Suppressor macrophage treated with lipopolysaccharide for 4 hours (primary cell): ENCODE measurements at places on chromosomes 4 and X.

DNA sequence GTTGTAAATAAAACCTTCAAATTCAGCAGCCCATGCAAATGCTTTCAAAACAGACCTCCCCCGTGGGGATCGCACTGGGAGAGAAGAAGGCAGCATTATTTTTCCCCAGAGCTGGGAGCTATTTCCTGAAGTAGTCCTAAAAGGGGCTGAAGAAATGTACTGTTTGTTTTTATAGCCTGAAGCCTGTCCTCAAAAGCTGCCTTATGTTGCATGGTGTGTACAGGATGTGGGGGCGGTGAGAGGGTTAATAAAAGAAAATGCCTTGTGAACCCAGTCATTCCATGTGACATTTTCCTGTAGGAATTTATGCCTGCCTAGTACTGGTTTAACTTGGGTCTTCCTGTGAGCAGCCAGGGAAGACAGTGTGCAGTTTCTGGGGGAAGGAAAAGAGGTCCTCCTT is 144.1 kb downstream of the SOWAHB start:
- no peak for DNase-seq

GRCh38 chrX:139890991-139891700 is 41.7 kb downstream of the ATP11C start:
- DNase-seq, result no peak

- no peak for DNase-seq
Measured at GRCh38 chr4:6873291-6873690, 36.3 kb upstream of the TBC1D14 start.

GRCh38 chr4:8366601-8367000 is 73.9 kb downstream of the ACOX3 start:
- no peak for DNase-seq

DNA sequence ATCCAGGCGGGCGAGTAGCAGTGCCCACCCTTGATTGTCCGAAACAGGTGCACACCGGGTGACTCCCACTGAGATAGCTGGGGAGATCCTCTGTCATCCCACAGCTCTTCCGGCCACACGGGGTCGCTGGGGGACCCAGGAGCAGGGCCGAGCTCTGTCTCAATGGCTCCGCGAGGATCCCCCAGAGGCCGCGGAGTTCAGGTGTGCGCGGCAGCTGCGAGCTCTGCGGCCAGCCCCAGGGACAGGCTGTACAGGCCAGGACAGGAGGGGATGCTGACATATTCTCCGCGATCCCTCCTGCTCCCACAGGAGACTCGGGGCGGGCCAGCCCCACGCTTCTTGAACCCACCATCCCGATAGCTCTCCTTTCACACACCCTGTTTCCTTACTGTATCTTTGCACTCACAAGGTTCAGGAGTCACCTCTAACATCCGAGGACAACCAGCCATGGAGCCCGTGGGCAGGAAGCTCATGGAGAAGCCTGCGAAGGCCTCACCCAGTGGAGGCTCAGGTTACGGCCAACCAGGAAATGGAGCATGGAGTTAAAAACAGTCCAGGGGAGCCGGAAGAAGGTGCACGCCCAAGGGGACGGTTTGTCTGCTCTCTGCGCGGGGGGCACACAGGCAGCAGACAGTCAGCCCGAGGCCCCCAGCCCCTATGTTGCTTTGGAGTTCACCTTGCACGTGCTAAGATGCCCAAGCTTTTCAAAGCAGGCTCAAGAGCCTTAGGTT is 77.9 kb upstream of the AMELX start:
- DNase-seq, result no peak

DNA sequence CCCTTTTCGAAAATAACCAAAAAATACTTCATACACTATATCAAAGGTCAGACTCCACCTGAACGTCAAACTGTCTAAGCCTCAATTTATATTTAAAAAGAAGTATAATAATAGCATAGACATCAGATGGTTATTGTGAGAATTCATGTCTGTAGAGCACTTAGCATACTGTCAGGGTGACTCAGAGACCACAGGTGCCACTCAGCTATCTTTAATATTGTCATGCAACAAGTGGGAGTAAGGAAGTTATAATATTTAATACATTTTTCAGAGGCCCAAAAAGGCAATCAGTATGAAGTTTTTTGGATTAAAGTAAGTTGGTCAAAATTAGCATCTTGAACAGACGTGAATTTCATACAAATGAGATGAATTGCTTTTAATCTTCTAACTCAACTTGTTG is 93.3 kb downstream of the PHOX2B start:
- no peak for DNase-seq

GRCh38 chr4:1057403-1057745 is 45.9 kb downstream of the FGFRL1 start:
- DNase-seq, result no peak

DNA sequence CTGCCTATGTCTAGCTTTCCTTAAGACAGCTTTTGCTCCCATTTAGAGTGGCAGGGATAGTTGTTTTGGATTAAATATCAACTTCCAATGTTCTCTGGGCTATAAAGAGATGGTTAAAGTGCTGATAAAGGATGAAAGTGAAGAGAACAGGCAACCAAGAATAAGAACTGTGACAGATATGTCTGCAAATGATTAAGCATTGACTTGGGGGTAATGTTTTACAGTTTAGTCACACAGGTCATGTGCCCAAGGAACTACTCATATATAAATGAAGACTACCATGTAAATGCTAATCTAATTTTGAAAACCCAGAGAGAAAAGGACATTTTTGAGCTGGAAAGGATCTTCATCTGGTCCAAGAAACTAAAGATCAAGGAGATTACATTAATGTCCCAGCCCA is 42.1 kb downstream of the RBMX2 start:
- no peak for DNase-seq

DNA sequence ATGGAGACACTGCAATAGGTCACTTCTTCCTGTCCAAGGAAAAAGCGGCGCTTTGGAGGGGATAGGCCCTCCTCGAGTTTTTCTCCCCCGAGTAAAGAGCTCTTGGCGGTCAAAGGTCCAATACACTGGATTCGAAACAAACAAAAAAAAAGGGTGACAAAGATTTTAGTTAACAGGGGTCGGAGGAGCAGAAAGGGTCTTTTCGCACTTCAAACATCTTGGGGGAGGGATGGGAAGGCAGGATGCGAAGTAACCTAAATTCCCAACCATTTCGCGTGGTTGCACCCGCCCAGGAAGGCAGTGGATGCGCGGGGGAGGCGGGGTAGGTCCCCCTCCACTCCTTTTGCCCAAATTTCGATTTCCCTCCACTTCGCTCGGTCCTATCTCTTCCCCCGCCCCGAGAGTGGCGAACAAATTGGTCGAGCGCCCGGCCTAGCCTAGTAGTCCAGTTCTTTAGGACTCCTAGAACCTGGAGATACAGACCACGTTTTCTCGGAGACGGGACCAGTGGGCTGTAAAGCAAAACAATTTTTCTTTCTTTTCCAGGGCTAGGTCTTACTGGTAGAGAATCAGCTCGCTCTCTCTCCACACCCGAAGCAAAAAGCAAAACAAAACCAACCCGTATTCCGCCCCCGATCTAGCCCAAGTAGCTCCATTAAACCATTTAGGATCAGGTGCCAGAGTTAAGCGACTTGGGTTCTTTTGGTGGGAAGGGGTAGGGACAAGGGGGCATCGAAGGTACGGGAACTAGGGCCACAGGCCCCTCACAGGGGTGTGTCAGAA is 2.0 kb upstream of the STAG2 start:
- DNase-seq, result peak; percentile 32

DNA sequence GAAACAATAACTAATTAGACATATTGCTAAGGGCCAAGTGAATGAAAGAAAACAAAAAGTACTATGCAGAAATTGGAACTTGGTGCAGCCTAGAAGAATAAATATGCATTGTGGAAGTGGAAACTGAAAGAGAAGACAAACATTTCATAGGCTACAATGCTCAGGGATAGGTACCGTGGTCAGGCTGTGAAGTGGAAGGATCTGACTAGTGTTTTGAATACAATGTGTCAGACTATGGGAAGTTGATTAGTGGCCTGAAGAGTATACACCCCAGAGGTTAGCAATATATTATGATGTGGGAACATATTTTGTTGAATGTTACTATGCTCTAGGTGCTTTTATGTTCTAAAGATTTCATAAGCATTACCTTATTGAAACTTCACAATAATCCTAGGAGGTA is 36.8 kb downstream of the GPRIN3 start:
- DNase-seq, result no peak

GRCh38 chrX:54944816-54945215 is 24.2 kb downstream of the TRO start:
- DNase-seq, result no peak

DNA sequence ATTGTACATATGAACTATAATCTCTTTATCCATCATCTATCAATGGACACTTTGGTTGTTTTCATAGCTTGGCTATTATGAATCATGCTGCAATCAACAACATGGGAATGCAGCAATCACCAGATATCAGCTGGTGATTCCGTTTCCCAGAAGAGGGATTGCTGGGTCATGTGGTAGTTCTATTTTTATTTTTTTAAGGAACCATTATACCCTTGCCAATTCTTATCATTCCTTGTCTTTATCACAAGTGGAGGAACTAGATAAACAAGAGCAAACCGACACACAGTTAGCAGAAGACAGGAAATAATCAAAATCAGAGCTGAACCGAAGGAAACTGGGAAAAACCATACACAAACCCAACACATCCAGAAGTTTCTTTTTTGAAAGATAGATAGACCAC is 14.5 kb upstream of the LNX1 start:
- no peak for DNase-seq

GRCh38 chr4:16692524-16692923 is 205.9 kb downstream of the LDB2 start:
- no peak for DNase-seq

GRCh38 chrX:151701071-151701470 is 5.8 kb downstream of the PRRG3 start:
- DNase-seq, result no peak

DNA sequence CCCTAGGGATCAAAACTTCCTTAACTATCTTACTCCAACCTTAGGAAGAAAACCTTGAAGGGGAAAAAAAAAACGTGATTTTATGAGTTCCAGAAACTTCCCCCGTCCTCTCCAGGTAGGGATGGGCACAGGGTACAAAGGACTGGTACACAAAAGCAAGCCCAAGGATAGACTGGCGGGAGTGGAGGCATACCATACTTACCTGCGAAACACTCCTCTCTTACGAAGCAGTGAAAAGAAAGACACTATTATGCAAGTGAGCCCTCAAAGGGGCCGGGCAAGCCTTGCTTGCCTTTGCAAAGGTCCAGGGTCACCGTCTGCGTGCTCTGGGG is 651 bp downstream of the TSPAN6 start:
- no peak for DNase-seq

DNA sequence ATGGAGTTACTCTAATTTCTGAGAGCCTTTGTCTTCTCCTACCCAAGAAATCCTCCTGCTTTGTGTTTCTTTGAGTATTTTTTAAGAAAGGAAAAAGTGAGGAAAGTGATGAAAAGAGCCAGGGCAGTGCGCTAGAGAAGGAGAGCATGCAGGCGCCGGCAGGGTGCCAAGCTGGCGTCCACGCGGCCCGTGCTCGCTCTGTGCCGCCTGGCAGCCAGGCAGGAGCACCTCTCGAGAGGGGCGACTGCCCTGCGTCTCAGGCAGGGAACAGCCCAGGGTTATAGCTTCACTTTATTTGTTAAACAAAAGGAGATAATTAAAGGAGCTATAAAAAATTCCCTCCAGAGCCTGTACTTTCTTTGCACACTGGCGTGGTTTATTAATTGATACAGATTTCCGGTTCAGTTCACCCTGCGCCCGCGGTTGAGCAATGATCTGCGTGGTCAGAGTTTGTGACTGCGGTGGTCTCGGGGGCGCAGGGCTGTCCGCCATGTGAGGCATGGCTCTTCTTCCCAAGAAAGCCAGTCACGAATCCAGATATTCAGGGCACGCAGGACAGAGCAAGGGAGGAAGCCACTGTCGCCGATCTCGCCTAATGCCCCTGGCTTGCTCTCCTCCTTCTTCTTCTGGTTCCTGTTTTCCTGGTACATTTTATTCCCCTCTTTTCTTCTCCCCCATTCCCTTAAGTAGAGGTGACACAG is 110.8 kb upstream of the PAQR3 start:
- no peak for DNase-seq

- no peak for DNase-seq
Measured at GRCh38 chr4:92305148-92305877, 1.5 kb downstream of the GRID2 start.
